ENCODE measurements at places on chromosomes 7 and 10. TPM values are rescaled to one million over a fixed set of nuclear protein-coding genes. Genes with fewer than 3 reads are reported as not detected.

Gene CPXM2
- 5.0 TPM for polyA plus RNA-seq

Gene SRGN
- polyA plus RNA-seq = 18.5 TPM

Gene KLHL7
- 49.5 TPM for polyA plus RNA-seq

Gene ZC3HAV1L
- 24.9 TPM for polyA plus RNA-seq

Gene SPACDR
- polyA plus RNA-seq = 3.0 TPM

Gene ATOH7
- 1.7 TPM for polyA plus RNA-seq

Gene ETV1
- polyA plus RNA-seq = 34.1 TPM

Gene DMTF1
- 170 TPM for polyA plus RNA-seq

DNA sequence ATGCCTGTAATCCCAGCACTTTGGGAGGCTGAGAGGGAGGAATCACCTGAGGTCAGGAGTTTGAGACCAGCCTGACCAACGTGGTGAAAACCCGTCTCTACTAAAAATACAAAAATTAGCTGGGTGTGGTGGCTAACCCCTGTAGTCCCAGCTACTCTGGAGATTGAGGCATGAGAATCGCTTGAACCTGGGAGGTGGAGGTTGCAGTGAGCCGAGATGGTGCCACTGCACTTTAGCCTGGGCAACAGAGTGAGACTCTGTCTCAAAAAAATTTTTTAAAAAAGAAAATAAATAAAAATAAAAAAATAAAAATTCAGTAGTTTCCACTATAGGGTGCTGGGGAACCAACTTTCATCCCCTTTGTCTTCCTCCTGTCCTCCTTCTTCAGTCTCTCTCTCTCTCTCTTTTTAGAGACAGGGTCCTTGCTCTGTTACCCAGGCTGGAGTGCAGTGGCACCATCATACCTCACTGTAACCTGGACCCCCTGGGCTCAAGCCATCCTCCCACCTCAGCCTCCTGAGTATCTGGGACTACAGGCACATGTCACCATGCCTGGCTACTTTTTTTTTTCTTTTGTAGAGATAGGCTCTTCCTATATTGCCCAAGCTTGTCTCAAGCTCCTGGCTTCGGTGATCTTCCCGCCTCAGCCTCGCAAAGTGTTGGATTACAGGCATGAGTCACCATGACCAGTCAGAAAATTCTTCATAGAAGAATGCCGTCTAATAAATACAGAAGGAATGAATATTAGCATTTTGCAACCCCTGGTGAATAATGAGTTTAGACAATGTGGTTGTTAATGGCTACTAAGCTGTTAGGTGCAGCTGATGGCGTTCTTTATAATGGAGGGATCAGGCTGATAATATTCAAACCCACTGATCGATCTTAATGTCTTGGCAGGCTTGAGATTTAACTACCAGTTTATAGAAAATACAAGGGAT, 20.6 kb downstream of the RBM20 start:
- DNase-seq = no peak

- no peak for DNase-seq
These were observed 102.2 kb upstream of the ELMO1 start for GRCh38 chr7:37550872-37551271.

DNA sequence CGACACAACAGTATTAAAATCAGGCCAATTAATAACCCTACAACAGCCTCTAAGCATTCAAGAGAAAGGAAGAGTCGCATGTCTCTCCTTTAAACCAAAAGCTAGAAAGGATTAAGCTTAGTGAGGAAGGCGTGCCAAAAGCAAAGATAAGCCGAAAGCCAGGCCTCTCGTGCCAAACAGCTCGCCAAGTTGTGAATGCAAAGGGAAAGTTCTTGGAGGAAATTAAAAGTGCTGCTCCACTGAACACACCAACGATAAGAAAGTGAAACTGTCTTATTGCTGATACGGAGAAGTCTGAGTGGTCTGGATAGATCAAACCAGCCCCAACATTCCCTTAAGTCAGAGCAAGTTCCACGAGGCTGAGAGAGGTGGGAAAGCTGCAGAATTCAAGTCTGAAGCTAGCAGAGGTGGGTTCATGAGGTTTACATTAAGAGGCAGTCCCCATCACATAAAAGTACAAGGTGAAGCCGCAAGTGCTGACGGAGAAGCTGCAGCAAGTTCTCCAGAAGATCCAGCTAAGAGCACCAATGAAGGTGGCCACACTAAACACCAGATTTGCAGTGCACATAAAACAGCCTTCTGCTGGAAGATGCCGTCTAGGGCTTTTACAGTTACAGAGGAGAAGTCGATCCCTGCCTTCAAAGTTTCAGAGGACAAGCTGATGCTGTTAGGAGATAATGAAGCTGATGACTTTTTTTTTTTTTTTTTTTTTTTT, 194.8 kb downstream of the MAD1L1 start:
- no peak for DNase-seq

DNA sequence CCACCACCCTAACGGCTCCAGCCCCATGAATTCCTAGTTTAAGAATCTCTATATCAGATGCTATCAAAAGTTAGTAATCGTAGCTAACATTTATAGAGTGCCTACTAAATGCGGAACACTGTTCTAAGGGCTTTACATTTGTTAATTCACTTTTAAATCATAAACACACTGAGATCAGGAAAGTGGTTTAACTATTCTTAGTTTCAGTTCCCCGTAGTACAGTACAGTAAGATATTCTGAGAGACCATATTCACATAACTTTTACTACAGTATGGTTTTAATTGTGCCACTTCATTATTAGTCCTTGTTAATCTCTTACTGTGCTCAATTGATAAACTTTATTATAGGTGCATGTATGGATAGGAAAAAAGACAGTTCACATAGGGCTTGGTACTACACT, 22.5 kb downstream of the SYPL1 start:
- DNase-seq = no peak

DNA sequence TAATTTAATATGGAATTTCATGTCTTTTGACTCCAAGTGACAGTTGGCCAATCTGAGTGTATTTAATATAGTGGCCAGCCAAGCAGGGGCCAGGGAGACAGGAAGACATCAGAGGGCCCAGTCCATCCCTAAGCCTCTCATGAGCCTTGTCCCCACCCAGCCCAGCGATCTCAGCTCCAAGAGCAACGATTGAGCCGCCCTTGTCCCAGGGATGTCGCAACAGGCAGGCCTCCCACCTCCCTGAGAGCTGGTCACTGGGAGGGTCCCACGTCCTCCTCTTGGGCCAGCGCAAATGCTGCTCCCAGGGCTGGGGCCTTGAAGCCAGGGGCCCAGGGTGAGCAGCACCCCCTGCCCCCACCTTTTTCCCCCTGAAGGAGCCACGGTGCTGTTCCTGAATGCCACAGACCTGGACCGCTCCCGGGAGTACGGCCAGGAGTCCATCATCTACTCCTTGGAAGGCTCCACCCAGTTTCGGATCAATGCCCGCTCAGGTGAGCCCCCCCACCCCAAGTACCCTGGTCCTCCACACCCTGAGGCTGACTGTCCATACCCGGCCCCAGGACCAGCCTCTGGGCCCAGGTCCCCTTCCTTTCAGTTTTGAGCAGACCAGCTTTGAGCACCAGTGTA, 29.4 kb downstream of the C10orf105 start:
- no peak for DNase-seq

GRCh38 chr10:95374597-95375209, 83.9 kb upstream of the PDLIM1 start:
- peak; percentile 52 for DNase-seq

DNA sequence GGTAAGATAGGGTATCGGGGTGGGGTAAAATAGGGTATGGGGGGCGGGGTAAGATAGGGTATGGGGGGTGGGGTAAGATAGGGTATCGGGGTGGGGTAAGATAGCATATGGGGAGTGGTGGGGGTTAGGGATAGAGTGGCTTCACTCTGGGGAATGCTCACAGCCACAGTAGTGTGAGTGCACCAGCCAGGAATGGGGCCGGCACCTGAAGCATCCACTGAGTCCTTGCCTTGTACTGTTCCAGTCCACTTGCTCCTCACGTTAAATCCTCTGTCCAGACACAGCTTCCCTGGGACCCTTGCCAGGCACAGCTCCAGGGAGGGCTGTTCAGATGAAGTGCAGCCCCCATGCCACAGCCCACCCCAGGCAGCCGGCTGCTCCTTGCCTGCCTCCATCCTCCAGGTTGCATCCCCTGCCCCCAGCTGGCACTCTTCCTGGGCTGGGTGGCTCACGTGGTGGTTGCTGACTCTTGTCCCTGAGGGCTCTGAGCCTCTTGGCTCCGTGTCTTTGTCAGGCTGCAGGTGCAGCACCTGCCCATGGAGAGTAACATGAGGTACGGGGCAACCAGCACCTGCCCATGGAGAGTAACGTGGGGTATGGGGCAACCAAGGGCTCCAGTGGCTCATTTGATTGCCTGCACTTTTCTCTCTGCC, 268.4 kb downstream of the TCERG1L start:
- no peak for DNase-seq

DNA sequence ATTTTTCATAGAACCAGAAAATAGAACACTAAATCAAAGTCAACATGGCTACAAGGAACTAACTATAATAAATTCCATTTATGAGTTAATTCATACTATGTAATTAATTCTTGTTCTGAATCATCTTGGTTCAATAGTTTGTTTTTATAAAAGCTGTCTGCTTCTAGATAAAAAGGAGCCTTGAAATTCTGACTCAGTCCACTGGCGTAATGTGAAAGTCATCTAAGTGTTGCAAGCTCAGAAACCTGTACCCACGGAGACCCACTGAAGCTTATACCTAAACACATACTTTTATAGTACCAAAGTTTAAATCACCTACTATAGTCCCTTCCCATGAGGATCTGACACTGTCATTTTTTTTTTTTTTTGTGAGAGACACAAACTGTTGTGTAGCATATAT, 489.4 kb downstream of the SEMA3D start:
- DNase-seq = no peak

Measured in left renal pelvis (tissue), 4 donors.